ENCODE measurements at places on chromosomes 7 and 10.

DNA sequence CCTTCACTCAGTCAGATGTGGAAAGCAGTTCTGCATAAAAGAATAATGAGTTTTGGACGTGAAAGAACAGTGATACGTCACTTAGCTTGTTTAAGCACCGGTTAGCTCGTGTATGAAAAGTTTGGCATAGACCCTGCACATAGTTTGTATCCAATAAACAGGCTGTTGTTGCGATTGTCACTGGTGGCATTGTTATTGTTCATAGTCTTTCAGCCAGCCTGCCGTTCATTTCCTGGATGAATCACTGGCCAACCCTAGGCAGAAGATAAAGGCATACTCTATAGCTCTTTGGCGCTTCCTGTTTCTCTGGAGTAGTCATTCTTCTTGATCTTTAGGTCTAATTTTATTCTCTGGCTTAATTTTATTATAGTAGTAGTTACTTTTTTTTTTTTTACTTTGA lies 57.8 kb upstream of the ANKRD30A start:
- DNase-seq: no peak
- H3K4me1 ChIP-seq: no peaks in the 10 kb centered on the region
- H3K27me3 ChIP-seq: no peaks in the 10 kb centered on the region
- H3K36me3 ChIP-seq: no peaks in the 10 kb centered on the region
- H3K4me3 ChIP-seq: no peak overlapping the region

- DNase-seq: peak; percentile 93
- H3K4me3 ChIP-seq: no peak overlapping the region
- H3K27ac ChIP-seq: no peak overlapping the region
- no peaks in the 10 kb centered on the region for H3K27me3 ChIP-seq
Measured at GRCh38 chr10:23918839-23919238, 290.1 kb upstream of the KIAA1217 start.

DNA sequence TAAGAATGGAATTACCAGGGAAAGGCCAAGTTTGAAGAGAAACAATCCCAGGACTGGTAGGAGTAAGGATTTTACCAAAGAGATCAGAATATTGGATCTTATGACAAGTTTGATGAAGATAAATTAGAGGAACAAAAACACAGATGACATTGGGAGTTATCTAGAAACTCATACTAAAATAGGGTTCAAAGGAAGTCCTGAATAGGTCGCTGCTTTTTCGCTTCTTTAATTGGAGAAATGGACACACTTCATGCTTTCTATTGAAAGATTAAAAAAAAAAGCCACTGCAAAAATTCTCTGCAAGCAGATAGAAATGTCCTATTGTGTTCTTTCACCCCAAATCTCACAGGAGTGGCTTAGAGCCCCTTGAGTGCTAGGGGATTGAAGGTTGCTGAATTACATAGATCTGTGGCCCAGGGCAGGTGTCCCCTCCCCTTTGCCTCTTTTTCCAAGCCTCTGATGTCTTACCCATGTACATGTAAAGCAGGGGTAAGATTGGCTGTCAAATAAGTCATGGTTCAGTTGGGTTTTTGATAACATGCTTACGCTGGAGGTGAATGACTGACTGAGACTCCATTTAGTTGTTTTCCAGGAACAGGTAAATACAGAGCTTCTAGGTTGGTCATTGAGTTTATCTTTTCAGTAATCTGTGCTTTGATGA lies 152.0 kb downstream of the OR13A1 start:
- H3K4me1 ChIP-seq: no peaks in the 10 kb centered on the region
- H3K36me3 ChIP-seq: no peaks in the 10 kb centered on the region
- no peaks in the 10 kb centered on the region for H3K27me3 ChIP-seq
- no peak for DNase-seq
- H3K27ac ChIP-seq: no peak overlapping the region
- H3K4me3 ChIP-seq: no peak overlapping the region

GRCh38 chr7:41415471-41416207 lies 287.3 kb downstream of the INHBA start:
- no peaks in the 10 kb centered on the region for H3K27me3 ChIP-seq
- H3K36me3 ChIP-seq: no peaks in the 10 kb centered on the region
- no peaks in the 10 kb centered on the region for H3K4me1 ChIP-seq
- no peak overlapping the region for H3K27ac ChIP-seq
- H3K4me3 ChIP-seq: no peak overlapping the region
- DNase-seq: no peak

GRCh38 chr10:103986360-103986759 lies 19.4 kb downstream of the SLK start:
- DNase-seq: no peak
- peaks cover 2% of the 10 kb centered on the region for H3K27me3 ChIP-seq
- no peak overlapping the region for H3K4me3 ChIP-seq
- H3K36me3 ChIP-seq: no peaks in the 10 kb centered on the region
- no peak overlapping the region for H3K27ac ChIP-seq

- H3K27me3 ChIP-seq: no peaks in the 10 kb centered on the region
- DNase-seq: no peak
- H3K27ac ChIP-seq: no peak overlapping the region
- H3K4me3 ChIP-seq: no peak overlapping the region
- H3K4me1 ChIP-seq: no peaks in the 10 kb centered on the region
Measured at GRCh38 chr7:80114159-80114558, 20.5 kb upstream of the GNAI1 start.

DNA sequence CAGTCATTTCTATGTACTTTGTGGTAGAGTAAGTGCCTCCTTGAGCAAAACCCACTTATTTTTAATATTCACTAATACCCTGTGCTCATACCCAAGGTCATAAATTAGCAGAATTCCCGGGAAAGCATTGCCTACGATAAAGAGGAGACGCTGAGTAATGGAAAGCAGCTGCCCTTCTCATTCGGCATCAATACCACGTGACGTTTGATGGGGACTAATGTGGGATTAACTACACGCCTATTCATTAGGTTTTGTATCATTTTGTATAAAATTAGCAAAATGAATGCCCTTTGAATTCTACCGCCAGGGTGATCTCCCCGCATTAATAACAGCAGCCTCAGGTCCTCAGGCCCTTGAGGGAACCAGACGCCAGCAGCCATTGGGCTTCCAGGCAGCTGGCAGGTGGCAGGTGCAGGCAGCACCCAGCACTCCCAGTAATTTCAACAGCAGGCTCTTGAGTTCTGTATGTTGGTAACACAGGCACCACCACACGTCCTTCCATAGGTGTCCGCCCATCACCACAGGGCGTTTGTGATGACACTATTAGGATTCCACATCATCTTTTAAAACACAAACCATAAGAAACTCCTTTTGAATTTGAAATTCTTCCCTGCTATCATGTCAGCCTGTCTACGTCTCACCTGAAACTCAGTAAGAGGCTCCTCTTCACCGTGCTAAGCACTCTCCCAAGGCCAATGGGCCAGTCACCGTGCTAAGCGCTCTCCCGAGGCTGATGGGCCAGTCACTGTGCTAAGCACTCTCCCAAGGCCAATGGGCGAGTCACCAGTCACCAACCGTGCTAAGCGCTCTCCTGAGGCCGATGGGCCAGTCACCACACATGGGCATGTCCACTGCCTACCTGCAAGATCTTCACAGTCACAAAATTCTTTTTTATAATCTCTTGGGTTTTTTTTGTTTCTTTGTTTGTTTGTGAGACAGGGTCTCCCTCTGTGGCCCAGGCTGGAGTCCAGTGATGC lies 509.4 kb downstream of the PTPRN2 start:
- no peak for DNase-seq
- no peak overlapping the region for H3K27ac ChIP-seq
- H3K27me3 ChIP-seq: no peaks in the 10 kb centered on the region

DNA sequence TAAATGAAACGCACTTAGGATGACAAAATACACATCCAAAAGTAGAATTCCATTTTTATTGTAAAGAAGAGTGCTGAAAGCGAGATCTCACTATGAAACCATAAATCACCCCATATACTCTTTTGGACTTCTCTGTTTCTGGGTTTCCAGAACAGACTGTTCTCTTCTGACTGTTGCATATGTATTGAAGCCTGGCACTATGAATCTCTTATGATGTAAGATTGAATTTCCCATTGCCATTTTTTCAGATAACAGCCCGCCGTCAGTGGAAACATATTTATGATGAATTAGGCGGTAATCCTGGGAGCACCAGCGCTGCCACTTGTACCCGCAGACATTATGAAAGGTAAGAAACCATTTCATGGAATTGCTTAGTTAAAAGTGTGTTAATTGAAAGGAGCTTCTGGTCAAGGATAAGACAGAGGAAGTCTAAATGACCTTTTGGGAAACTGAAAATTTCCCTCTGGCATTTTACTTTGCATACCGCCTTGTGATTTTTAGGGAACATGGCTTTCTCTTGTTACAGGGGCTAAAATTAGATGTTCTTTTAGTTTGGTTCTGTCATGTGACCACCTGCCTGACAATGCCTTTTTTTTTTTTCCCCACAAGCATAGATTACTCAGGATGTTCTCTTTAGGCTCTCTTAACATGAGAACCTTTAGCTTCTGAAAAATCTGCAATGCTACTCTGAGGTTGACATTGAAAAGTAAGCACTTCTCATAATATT lies 168.1 kb downstream of the ARID5B start:
- no peaks in the 10 kb centered on the region for H3K36me3 ChIP-seq
- no peak overlapping the region for H3K4me3 ChIP-seq
- no peak for DNase-seq
- no peaks in the 10 kb centered on the region for H3K4me1 ChIP-seq
- H3K27me3 ChIP-seq: no peaks in the 10 kb centered on the region

DNA sequence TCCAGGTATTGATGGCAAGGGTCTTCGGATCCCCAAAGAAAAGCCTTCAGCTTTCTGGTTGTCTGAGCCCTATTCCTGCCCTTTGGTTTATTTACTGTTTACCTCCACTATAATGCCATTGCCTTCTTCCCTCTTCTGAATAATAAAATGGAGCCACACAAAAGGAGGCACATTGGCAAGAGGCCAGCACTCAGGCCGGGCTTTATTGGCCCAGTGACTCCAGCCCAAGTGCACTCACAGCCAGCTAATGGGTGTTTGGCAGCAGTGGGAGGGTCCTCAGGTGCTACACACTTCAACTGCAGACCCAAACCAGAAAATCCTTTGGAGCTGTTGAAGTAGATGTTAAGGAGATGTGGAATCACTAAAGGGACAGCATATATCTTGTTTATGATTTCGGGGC lies 336.0 kb downstream of the PLXNA4 start:
- H3K27ac ChIP-seq: no peak overlapping the region
- H3K36me3 ChIP-seq: no peaks in the 10 kb centered on the region
- DNase-seq: no peak
- no peaks in the 10 kb centered on the region for H3K27me3 ChIP-seq
- no peak overlapping the region for H3K4me3 ChIP-seq

GRCh38 chr10:113924186-113924585 lies 69.7 kb downstream of the NHLRC2 start:
- no peak overlapping the region for H3K4me3 ChIP-seq
- H3K27me3 ChIP-seq: no peaks in the 10 kb centered on the region
- no peaks in the 10 kb centered on the region for H3K4me1 ChIP-seq
- H3K27ac ChIP-seq: no peak overlapping the region
- DNase-seq: no peak

GRCh38 chr7:66050990-66051448 lies 24.6 kb upstream of the ASL start:
- no peaks in the 10 kb centered on the region for H3K4me1 ChIP-seq
- H3K36me3 ChIP-seq: no peaks in the 10 kb centered on the region
- peak; percentile 22 for DNase-seq
- H3K27me3 ChIP-seq: no peaks in the 10 kb centered on the region

DNA sequence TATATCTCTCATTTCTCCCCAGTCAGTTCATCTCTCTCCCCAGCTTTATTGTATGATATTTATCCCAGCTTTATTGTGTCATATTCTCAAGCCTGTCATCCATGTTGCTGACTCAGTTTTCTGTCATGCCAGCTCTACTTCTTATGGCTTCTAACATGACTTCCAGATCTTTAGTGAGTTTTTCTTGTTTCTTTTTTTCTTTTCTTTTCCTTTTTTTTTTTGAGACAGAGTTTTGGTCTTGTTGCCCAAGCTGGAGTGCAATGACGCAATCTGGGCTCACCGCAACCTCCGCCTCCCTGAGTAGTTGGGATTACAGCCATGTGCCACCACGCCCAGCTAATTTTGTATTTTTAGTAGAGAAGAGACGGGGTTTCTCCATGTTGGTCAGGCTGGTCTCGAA lies 28.7 kb upstream of the CALU start:
- no peak overlapping the region for H3K27ac ChIP-seq
- no peak overlapping the region for H3K4me3 ChIP-seq
- H3K4me1 ChIP-seq: no peaks in the 10 kb centered on the region
- no peaks in the 10 kb centered on the region for H3K27me3 ChIP-seq
- DNase-seq: no peak

GRCh38 chr7:136803028-136803427 lies 65.4 kb upstream of the CHRM2 start:
- H3K27me3 ChIP-seq: no peaks in the 10 kb centered on the region
- H3K36me3 ChIP-seq: no peaks in the 10 kb centered on the region
- no peaks in the 10 kb centered on the region for H3K4me1 ChIP-seq
- no peak for DNase-seq
- H3K4me3 ChIP-seq: no peak overlapping the region

GRCh38 chr7:4626318-4626845 lies 55.7 kb upstream of the FOXK1 start:
- no peaks in the 10 kb centered on the region for H3K4me1 ChIP-seq
- no peaks in the 10 kb centered on the region for H3K27me3 ChIP-seq
- no peaks in the 10 kb centered on the region for H3K36me3 ChIP-seq
- no peak for DNase-seq
- H3K4me3 ChIP-seq: no peak overlapping the region
- no peak overlapping the region for H3K27ac ChIP-seq

- DNase-seq: no peak
- no peak overlapping the region for H3K27ac ChIP-seq
- H3K4me3 ChIP-seq: no peak overlapping the region
- no peaks in the 10 kb centered on the region for H3K27me3 ChIP-seq
- no peaks in the 10 kb centered on the region for H3K4me1 ChIP-seq
Measured at GRCh38 chr7:776992-777727, 50.1 kb upstream of the PRKAR1B start.

All from mesendoderm (in vitro differentiated cells).